Fibroblast of lung (primary cell): ENCODE measurements at places on chromosomes 3 and 15. TPM values are rescaled to one million over a fixed set of nuclear protein-coding genes. Genes with fewer than 3 reads are reported as not detected.

GRCh38 chr3:140585828-140586227 is 92.0 kb upstream of the TRIM42 start:
- no peaks in the 10 kb centered on the region for H3K27me3 ChIP-seq
- peak; percentile 98 for DNase-seq
- no peaks in the 10 kb centered on the region for H3K36me3 ChIP-seq
- H3K4me1 ChIP-seq: no peaks in the 10 kb centered on the region
- no peak overlapping the region for H3K4me3 ChIP-seq

DNA sequence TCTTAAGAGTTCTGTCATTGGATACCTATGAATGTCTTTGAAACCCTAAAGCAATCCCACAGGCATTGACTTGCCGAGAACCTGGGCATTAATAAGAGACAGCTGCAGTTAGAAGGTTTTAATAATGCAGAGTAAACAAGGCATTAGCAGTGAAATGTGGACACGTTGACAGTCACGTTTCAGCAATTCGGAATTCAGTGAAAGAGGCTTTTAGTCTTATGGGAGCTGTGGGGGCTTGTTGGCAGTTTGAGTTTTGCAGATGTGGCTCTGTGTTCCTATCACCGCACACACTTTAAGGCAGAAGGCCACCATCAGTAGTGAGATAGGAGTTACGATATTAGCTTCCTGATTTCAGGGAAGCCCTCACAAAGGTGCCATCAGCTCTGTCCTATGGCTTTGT is 145.2 kb upstream of the NUDT16 start:
- no peak for DNase-seq
- H3K27ac ChIP-seq: no peak overlapping the region
- no peak overlapping the region for H3K4me3 ChIP-seq
- no peaks in the 10 kb centered on the region for H3K36me3 ChIP-seq

The SERINC4 gene
- total RNA-seq: under 0.01 and 0.17 TPM in 2 replicates

The HGD gene
- total RNA-seq: under 0.01 TPM in 1 of 2 replicates, not detected in the other

DNA sequence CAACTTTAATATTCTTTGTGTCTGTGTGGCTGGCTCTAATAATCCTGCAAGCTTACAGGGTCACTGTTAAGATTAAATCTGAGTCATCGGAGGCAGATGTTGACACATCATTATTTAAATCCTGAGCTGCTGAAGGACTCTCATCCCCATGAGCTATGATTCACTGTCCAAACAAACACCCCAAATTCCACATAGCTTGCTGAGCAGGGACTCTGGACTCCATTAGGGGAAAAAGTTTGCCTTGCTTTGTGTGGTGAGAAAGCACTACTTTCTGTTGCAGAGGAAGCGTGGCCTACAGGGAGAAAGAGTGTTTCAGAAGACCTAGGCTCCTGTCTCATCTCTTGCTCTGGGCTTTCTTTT is 213.7 kb downstream of the PDCD6IP start:
- peak; percentile 99 for DNase-seq
- no peak overlapping the region for H3K4me3 ChIP-seq
- peaks cover 16% of the 10 kb centered on the region for H3K4me1 ChIP-seq
- no peaks in the 10 kb centered on the region for H3K27me3 ChIP-seq

The SCG3 gene
- total RNA-seq: not detected in 2 replicates

DNA sequence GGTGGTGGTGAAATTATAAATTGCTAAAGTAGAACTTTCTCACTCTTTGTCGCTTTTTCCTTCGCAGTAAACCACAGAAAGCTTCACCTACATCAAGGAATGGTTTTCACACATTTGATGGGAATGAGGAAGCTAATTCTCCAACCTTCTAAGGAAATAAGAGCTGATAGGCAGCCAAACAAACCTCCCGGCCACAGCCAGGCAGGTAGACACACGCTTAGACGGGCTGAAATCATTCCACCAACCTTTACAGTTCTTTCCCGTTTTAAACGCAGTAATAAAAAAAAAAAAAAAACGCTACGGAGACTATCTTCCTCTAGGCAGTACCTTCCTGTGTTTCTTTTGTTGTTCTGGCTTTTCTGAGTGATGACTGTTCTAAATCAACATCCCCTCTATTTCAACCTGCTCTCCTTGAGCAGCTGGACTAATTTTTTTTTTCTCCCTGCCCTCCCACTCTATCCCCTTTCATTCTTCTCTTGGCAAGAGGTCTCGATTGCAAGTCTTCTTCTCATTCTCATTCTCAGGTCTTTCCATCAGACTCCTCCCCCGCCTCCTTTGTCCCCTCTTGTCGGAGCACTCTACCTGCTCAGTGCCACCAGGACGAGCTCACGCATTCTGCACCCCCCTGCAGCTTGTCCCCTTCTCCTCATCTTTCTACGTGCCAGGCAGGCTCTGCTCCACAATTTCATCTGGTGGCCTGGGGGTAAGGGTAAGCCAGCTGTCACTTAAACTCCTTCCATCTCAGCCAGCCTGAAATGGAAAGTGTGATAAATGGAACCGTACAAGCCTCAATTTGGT is 391.1 kb upstream of the MDFIC2 start:
- no peaks in the 10 kb centered on the region for H3K36me3 ChIP-seq
- no peaks in the 10 kb centered on the region for H3K27me3 ChIP-seq
- no peak for DNase-seq
- H3K4me3 ChIP-seq: no peak overlapping the region
- no peak overlapping the region for H3K27ac ChIP-seq

DNA sequence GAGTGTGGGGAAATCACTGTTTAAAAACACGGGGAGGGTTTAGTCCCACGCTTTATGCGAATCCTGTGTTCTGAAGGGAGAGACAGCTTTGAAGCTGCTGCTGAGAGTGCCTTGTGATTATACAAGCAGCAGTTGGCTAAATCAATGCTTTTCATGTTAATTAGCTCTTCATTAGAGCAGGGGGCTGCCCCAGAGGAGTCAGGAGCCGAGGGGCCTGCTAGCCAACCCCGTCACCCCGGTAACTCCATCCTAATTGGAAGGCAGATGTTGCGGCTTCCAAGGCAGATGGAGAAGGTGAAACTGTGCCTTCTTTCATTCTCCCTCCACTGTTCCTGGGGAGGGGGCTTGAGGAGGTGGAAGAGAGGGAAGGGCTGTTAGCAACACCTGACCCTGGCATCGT is 92.4 kb upstream of the ANKRD34C start:
- no peaks in the 10 kb centered on the region for H3K4me1 ChIP-seq
- no peaks in the 10 kb centered on the region for H3K36me3 ChIP-seq
- no peak overlapping the region for H3K4me3 ChIP-seq
- H3K27ac ChIP-seq: no peak overlapping the region
- H3K27me3 ChIP-seq: peaks cover 3% of the 10 kb centered on the region

DNA sequence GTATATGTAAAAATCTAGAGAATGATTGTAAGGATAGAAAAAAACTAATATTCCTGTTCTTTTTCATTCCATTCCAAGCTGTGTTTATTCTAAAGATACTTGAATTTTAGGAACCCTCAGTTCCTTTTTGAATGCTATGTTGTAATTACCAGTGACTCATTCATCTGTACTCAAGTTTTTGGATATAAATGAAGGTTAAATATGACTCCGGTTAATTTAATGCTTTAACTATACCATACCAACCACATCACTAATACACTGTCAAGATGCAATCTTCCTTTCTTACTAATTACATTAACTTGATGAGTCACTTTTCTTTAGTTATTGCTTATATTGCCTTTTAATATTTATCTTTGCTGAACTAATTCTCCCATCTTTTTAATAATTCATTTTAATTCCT is 68.8 kb upstream of the ZNF148 start:
- H3K4me3 ChIP-seq: no peak overlapping the region
- peak; percentile 81 for DNase-seq
- H3K4me1 ChIP-seq: peaks cover 9% of the 10 kb centered on the region
- H3K27me3 ChIP-seq: no peaks in the 10 kb centered on the region
- no peak overlapping the region for H3K27ac ChIP-seq
- peaks cover 2% of the 10 kb centered on the region for H3K36me3 ChIP-seq

- H3K4me3 ChIP-seq: no peak overlapping the region
- H3K27me3 ChIP-seq: no peaks in the 10 kb centered on the region
- no peak for DNase-seq
- H3K36me3 ChIP-seq: no peaks in the 10 kb centered on the region
Observed at GRCh38 chr15:92399271-92399950, 5.7 kb downstream of the ST8SIA2 start.

The RTP3 gene
- not detected in 2 replicates for total RNA-seq

DNA sequence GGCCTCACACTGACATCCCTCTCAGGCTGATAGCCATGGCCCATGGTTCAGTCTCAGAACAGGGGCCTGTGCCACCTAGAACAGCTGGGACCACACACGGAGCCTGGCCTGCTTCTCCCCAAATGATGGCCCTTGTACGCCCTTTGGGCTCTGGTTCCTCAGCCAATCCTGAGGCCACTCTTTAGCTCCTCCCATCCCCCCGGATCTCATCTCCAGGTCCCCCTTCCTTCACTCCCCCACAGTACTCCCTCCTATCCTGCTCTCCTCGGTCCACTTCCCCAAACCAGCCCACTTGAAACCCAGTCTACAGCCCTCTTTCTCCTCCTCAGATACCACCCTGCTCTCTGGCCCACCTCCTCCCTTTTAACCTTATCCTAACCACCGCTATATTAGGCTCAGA is 17.8 kb upstream of the ZFYVE19 start:
- no peak overlapping the region for H3K27ac ChIP-seq
- H3K27me3 ChIP-seq: no peaks in the 10 kb centered on the region
- peaks cover 11% of the 10 kb centered on the region for H3K4me1 ChIP-seq
- DNase-seq: no peak

DNA sequence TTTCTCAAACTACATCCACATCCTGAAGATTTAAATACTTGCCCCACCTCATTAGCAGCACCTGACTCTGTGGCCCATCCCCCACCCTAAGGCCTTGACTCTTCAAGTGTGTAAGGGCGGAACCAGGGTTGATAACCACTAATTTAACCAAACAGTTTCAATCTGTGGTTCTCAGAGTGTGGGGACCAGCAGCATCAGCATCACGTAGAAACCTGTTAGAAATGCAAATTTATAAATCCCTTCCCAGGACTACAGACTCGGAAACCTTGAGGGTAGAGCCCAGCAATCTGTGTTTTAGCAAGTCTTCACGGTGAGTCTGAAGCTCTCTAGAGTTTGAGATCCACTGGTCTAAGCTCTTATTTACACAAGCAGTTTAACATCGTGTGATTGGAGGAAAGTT is 12.4 kb downstream of the GNB4 start:
- no peak overlapping the region for H3K27ac ChIP-seq
- H3K4me3 ChIP-seq: no peak overlapping the region
- H3K36me3 ChIP-seq: no peaks in the 10 kb centered on the region
- no peaks in the 10 kb centered on the region for H3K27me3 ChIP-seq

DNA sequence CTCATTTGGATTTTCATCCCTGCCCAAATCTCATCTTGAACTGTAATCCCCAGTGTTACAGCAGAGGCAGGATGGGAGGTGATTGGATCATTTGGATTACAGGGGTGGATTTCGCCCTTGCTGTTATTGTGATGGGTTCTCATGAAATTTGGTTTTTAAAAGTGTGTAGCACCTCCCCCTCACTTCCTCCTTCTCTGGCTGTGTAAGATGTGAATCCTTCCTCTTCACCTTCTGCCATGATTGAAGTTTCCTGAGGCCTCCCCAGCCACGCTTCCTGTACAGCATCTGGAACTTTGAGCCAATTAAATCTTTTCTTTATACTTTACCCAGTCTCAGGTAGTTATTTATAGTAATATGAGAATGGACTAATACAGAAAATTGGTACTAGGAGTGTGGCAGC is 316.8 kb downstream of the PLCL2 start:
- H3K27ac ChIP-seq: no peak overlapping the region
- no peak for DNase-seq
- no peak overlapping the region for H3K4me3 ChIP-seq
- no peaks in the 10 kb centered on the region for H3K36me3 ChIP-seq
- no peaks in the 10 kb centered on the region for H3K27me3 ChIP-seq

- H3K4me3 ChIP-seq: no peak overlapping the region
- H3K4me1 ChIP-seq: no peaks in the 10 kb centered on the region
- peak; percentile 42 for DNase-seq
- no peak overlapping the region for H3K27ac ChIP-seq
- no peaks in the 10 kb centered on the region for H3K36me3 ChIP-seq
- no peaks in the 10 kb centered on the region for H3K27me3 ChIP-seq
Observed at GRCh38 chr3:56974247-56974930, 86.1 kb upstream of the SPATA12 start.

The CCDC54 gene
- not detected in 2 replicates for total RNA-seq

The SLC26A6 gene
- 32.9 and 36.3 TPM in 2 replicates for total RNA-seq

GRCh38 chr15:79969146-79969545 is 1.9 kb downstream of the BCL2A1 start:
- no peak overlapping the region for H3K4me3 ChIP-seq
- no peak overlapping the region for H3K27ac ChIP-seq
- no peaks in the 10 kb centered on the region for H3K27me3 ChIP-seq
- H3K4me1 ChIP-seq: peaks cover 7% of the 10 kb centered on the region

DNA sequence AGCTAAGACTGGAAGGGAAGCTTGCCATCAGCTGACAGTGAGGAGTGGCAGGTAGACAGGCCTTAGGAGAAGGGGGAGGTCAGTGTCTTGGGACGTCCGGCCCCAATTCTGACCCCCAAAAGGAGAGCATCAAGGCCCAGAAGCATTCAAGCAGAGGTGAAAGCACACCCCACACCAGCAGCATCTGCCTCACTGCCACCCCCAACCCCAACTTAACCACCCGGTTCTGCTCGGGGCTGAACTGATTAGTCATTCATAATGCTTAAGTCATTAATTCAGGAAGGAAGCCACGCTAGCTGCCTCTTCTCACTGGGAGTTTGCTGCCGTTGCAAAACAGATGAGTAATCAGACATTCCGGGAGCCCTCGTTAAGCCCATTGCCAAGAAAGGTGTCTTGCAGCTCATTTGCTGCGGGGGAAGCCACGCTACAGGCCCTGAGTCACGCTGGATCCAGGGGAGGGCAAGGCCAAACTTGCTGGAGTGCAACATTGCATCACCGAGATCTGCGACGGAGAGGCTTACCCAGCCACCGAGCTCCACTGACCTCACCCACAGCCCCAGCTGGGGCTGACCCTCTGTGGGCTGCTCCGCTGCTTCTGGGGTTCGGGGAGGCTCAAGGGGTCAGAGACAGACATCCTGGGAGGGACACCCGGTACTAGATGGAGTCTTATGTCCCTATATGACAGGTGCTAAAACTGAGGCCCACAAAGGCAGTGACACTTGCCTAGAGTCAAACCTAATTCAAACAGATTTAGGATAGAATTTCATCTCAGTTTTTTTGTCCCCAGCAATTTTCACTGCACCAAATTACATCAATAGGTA is 46.4 kb upstream of the HES1 start:
- DNase-seq: peak; percentile 100
- no peak overlapping the region for H3K4me3 ChIP-seq
- no peaks in the 10 kb centered on the region for H3K4me1 ChIP-seq

- no peaks in the 10 kb centered on the region for H3K36me3 ChIP-seq
- H3K27ac ChIP-seq: no peak overlapping the region
- no peaks in the 10 kb centered on the region for H3K4me1 ChIP-seq
- DNase-seq: peak; percentile 80
Observed at GRCh38 chr3:86830566-86830965, 160.4 kb downstream of the VGLL3 start.

DNA sequence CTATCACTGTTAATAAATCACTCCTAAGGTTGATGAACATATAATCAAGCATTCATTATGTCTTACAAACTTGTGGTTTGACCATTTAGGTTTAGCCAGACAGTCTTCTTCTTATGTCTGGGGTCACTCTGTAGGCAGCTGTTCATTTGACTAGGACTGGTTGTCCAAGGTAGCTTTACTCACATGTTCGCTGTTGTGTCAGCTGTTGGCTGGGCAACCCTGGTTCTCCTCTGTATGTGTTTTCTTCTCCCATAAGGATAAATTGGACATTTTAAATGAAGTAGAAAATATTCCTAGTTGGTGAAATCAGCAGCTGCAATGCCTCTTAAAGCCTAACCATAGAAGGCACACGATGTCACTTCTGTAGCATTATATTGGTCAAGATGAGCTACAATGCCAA is 635.1 kb downstream of the EPHA3 start:
- no peak for DNase-seq
- H3K27ac ChIP-seq: no peak overlapping the region
- H3K4me3 ChIP-seq: no peak overlapping the region
- no peaks in the 10 kb centered on the region for H3K4me1 ChIP-seq
- H3K36me3 ChIP-seq: no peaks in the 10 kb centered on the region

- H3K36me3 ChIP-seq: no peaks in the 10 kb centered on the region
- H3K4me3 ChIP-seq: no peak overlapping the region
Observed at GRCh38 chr3:85432081-85432480, 473.3 kb downstream of the CADM2 start.
